Anterior cingulate cortex (tissue), 58 donors: ENCODE measurements at places on chromosomes 3 and 15.

GRCh38 chr15:53576841-53577240 lies 182.6 kb downstream of the WDR72 start:
- DNase-seq, result no peak

- DNase-seq, result no peak
Observed at GRCh38 chr3:50539356-50540286, 27.9 kb downstream of the C3orf18 start.

DNA sequence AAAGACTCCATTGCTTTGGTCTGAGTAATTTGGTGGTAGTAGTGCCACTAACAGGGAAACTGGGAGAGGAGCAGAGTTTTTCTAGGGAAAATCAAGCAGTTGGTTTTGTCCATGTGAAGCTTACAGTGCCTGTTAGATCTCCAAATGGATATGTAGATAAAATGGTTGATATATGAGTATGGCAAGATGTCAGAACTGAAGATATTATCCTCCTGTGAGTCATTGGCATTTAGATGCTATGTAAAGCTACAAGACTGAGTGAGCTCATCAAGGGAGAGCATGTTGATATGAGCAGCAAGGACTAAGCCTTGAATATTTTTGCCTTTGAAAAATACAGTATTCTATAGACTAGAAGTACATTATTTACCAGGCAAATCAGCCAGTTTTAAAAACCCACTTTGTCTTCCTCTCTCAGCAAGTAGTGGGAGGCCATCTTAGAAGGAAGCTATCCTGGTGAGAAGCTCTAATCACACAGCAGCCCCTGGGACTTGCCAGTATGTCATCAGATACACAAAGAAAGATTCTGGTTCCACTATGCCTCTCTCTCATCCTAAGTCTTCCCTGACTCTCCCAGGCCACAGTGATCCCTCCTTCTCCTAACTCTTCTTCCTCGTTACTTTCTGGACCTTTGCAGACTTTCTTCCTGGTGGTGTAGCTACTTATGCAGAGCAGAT lies 77.4 kb upstream of the ANKRD28 start:
- no peak for DNase-seq

DNA sequence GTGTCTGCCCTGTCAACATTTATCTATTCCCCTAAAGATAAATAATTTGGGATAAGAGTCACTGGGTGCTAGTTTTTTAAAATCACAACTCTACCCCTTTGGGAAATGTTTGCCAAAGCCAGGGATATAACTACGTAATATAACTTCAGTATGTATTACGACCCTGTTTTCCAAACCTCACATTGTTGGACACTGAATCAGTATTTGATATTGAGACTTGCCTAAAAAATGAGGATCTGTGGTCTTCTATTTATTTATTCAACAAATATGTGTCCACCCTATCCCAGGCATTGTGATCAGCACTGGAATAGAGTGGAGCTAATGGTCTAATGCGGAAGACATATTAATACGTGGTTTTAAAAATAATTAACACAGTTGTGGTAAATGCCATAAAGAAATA lies 4.5 kb upstream of the MGA start:
- no peak for DNase-seq

GRCh38 chr3:18643281-18643680 lies 218.1 kb upstream of the SATB1 start:
- DNase-seq, result no peak

DNA sequence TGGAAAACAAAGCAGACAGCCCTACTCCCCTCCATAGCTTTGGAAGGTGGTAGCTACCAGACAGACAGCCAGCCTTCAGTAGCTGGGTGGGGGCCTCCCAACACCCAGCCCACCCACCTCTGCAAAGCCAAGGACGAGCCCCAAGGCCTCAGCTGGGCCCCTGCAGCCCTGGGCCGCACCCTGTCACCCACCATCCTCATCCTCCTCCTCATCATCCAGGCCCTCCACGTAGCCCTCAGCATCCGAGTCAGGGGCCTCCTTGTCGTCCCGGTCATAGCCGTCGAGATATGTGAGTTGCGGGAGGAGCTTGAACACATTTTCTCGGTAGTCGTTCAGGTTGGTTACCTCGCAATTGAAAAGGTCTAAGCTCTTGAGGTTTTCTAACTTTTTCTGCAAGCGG lies 36.5 kb downstream of the ANP32A start:
- no peak for DNase-seq

DNA sequence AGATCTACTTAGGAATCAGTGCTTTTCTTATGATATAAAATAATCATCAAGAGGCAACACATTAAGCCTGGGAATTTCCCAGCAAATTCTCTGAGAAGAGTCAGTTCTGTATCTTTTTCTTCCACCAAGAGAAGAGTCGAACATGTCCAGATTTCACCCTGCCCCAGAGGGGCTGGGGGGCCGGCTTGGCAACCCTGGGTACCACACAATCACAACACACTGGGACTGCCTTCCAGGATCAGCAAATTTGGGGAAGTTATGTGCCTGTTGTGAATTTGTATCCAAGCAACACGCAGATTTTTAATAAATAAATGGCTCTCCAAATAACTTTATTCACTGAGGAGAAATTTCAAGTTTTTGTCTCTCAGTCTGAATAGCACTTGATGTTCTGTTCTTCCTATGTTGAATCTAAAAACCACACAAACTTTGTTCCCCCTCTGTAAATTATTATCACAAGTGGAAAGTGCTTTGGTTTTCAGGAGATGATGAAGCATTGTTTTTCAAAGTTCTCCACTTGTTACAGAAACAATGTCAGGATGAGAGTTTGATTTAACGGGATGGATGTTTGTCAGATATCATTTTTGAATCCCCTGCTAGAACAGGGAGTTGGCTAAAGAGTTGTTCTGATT lies 357.2 kb downstream of the ZNF385D start:
- no peak for DNase-seq

GRCh38 chr3:102378216-102378615 lies 56.6 kb upstream of the ZPLD1 start:
- DNase-seq, result no peak

GRCh38 chr3:65748326-65748725 lies 290.4 kb downstream of the MAGI1 start:
- DNase-seq, result no peak

GRCh38 chr3:36525115-36525801 lies 145.0 kb downstream of the STAC start:
- no peak for DNase-seq

GRCh38 chr3:126985132-126985985 lies 2.4 kb downstream of the PLXNA1 start:
- no peak for DNase-seq

DNA sequence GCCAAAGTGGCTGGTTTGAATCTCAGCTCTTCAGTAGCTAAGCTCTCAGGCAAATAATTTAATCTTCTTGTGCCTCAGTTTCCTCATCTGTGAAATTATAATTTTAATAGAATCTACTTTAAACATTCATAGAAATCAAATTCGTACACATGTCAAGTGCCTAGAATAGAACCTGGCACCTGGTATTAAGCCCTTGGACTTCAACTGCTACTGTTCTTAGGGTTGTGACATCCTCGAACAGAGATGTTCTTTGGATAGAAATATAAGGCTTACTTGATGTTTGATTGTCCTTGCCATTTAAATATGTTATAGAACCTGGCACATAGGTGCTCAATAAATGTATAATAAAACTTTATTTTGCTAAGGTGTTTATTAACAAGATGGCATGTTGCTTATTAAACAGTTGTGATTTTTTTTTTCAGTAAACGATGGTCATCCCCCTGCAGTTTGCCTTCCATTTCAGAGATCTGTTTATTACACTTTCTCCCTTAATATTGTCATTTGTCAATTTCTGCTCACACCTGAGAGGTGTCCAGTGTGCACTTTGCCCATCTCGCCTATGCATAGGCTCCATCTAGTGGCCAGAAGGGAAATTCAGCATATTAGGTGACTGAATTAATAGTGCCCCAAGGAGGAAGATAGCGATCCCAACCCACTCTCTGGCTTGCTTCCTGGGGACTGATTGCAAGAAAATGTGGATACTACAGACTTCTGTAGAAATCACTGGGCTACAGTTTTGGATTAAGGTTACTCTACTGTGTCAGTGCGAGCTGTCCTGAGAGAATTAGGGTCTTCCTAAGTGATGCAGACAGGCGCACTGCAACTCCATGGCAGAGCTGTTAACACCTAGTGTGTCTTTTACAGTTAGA lies 10.7 kb downstream of the IGF1R start:
- DNase-seq, result no peak

DNA sequence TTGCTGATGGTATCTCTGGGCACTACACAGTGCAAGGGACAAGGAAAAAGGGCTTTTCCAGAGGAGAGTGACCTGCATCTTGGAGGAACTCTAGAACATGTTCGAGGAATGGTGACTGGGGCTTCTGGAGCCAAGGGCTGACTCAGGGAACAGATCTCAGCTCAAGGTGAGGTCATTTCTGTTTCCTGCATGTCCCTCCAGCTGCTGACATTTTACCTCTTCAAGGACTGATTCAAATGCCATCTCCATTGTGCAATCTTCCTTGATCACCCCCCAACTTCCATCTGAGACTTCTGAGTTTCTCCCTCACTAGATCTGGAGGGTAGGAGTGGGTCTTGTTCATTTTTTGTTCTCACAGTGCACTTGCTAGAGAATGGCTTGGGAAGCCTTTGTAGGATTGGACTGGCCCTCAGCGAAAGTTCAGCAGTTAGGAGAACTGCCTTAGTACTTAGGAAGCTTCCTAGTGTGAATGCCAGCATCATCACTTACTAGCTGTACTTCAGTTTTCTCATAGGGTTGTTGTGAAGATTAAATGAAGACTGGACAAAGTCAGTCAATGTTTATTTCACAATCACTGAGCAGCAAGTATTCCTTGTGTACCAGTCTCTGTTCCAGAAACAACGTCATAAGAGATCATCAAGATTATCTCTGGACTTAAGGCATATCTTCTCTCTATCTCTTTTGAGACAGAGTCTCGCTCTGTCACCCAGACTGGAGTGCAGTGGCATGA lies 2.6 kb upstream of the IDH3A start:
- no peak for DNase-seq

DNA sequence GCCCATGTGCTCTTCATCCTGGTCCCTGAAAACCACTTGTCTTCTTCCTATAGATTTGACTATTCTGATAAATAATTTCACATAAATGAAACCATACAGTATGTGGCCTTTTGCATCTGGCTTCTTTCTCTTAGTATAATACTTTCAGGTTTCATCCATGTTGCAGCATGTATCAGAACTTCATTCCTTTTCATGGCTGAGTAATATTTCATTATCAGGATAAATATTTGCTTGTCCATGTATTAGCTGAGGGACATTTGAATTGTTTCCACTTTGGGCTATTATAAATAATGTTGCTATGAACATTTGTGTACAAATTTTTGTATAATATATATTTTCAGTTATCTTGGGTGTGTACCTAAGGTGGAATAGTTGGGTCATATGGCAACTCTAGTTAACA lies 29.8 kb upstream of the AEN start:
- no peak for DNase-seq

GRCh38 chr15:68595761-68596160 lies 17.0 kb downstream of the CORO2B start:
- no peak for DNase-seq

- no peak for DNase-seq
Observed at GRCh38 chr3:174532776-174533175, 326.4 kb upstream of the NAALADL2 start.

DNA sequence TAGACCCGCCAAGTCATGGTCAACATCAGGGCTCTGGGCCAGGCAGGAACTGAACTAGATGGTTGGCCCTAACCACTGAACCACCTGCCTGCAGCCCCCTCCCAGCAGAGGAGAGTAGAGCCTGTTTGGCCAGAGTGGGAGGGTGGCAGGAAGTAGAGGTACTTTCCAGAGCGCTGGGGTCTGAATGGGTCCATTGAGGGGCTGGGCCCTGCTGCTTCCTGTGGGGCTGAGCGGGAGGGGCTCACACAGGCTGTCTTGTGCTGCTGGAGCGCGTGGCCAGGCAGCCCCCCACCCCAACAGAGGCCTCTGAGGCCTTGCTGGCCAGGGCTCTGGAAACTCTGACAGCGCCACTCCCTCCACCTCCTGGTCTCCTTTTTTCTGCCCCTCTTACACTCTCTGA lies 17.4 kb downstream of the CSPG4 start:
- no peak for DNase-seq

- DNase-seq, result peak; percentile 17
Observed at GRCh38 chr15:85854345-85855097, 59.8 kb upstream of the KLHL25 start.

GRCh38 chr3:72307438-72308115 lies 522.6 kb upstream of the PROK2 start:
- no peak for DNase-seq

DNA sequence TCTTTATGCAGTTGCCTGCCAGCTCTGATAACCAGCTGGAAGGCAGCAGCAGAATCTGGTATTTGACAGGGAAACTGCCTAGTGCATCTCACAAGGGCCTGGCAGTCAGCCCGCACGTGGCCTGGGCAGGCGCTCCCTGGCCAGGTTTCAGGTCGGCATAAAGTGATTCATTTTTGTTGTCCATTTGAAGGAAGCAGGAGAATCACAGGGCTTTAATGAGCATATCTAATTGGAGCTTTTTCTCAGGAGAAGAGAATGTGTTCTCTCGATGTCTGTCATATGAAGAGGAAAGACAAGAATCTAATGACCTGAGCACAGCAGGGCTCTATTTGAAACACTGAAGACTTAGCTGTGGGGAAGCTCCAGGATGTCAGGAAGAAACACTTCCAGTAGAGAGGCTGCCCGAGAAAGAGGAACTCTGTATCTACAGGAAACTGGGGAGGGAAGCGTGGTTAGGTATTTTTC lies 98.8 kb upstream of the MB21D2 start:
- DNase-seq, result no peak

GRCh38 chr3:156803952-156804741 lies 22.0 kb upstream of the LEKR1 start:
- DNase-seq, result no peak
